NCI-H1092 (cell line): ENCODE measurements at places on chromosomes 6 and 20.

DNA sequence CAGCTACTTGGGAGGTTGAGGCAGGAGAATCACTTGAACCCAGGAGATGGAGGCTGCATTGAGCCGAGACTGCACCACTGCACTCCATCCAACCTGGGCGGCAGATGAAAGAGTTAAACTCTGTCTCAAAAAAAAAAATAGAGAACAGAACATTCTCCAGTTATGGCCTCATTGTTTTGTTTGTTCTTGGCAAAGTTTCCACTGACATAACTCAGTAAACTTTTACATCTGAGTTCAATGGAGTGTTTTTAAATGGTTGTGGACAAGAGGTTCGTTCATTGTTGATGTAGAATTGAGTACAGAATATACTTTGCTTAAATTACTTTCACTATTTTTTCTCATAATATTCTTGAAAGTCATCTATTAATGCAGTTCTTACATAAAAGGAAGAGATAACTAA is 42.2 kb upstream of the IFNGR1 start:
- DNase-seq = no peak

GRCh38 chr20:31497838-31498540 is 16.3 kb upstream of the HM13 start:
- no peak for DNase-seq

- DNase-seq = no peak
These were observed 323.3 kb upstream of the NT5E start for GRCh38 chr6:85126485-85127167.

DNA sequence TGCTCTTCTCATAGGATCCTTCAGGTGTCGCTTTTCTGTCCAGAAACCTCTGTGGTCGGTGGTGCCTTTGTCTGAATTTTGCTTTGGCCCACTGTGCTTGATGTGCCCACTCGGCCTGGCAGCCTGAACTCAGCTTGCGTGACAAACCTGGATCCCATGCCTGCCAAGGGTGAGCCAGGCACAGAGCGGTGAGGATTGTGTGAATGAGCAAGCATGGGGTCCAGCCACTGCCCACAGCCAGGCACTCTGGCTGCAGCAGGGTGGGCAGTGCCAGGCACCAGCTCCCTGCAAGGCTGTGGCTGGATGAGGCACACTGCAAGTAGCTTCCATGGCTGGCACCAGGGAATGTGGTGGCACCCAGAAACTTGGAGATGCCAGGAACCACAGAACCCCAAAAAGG is 110.3 kb downstream of the THEMIS start:
- no peak for DNase-seq

- DNase-seq = no peak
These were observed 33.1 kb upstream of the CDYL start for GRCh38 chr6:4743062-4743461.

DNA sequence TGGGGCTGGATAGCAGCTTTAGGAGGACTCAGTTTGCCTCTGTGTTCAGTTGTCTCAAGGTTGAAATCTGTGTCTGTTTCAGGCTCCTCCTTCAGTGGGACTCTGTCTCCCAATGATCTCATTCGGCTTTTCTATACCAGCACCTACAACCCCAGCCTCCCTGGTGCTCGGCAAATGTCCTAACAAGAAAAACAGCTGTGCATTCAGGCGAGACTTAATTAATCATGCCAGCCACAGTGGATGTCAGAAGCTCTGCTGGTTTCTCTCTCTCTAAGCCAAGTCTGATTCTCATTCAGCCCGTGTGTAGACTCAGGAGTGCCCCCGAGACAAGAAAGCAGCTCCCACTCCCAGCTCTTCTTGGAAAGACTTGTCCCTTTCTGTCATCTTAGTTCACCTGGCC is 46.8 kb downstream of the SUN5 start:
- DNase-seq = no peak

DNA sequence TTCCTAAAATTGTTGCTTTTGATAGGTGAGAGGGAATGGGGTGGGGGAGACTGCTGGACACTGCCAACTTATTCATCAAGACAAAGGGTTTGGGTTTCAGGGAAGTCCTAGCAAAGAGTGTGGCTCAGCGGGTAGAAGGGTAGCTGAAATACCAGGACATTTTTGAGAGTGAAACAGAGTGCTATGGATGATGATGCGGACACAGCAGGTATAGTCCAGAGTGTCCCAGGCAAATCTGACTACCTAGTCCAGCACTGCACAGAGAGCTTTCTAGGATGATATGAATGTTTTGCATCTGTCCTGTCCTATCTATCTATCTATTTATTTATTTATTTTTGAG is 154.3 kb downstream of the BCAS1 start:
- no peak for DNase-seq

DNA sequence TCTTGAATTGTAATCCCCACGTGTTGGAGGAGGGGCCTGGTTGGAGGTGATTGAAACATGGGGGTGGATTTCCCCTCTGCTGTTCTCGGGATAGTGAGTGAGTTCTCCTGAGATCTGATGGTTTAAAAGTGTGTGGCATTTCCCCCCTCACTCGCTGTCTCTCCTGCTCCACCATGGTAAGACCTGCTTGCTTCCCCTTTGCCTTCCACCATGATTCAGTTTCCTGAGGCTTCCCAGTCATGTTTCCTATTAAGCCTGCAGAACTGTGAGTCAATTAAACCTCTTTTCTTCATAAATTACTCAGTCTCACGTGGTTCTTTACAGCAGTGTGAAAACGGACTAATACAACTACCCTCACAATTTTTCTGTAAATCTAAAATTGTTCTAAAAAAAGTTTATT is 26.8 kb upstream of the FAM184A start:
- DNase-seq = no peak

- DNase-seq = no peak
These were observed 66.6 kb upstream of the SOX4 start for GRCh38 chr6:21526974-21527373.

- no peak for DNase-seq
These were observed 543.2 kb upstream of the JARID2 start for GRCh38 chr6:14702678-14703077.
